ENCODE measurements at places on chromosomes 4 and X. TPM values are rescaled to one million over a fixed set of nuclear protein-coding genes. Genes with fewer than 3 reads are reported as not detected.

The NDP gene
- total RNA-seq: 0.78 TPM

The DRP2 gene
- total RNA-seq: 0.13 TPM

The SATL1 gene
- not detected for total RNA-seq

The ABCG2 gene
- 11.9 TPM for total RNA-seq

The PLAC8 gene
- total RNA-seq: 0.33 TPM

The CENPU gene
- total RNA-seq: 23.3 TPM

The NOCT gene
- total RNA-seq: 23.6 TPM

The TBX22 gene
- not detected for total RNA-seq

The RTL9 gene
- not detected for total RNA-seq

The BBS7 gene
- 19.2 TPM for total RNA-seq

The KANTR gene
- total RNA-seq: 4.6 TPM

The C4orf54 gene
- not detected for total RNA-seq
